MG63 (cell line): ENCODE measurements at places on chromosomes 1 and 21. TPM values are rescaled to one million over a fixed set of nuclear protein-coding genes. Genes with fewer than 3 reads are reported as not detected.
A peak's percentile ranks its signal among the peaks of the same experiment; 100 is the strongest.

The LPAR3 gene
- total RNA-seq: 0.07 and 7.3 TPM in 2 replicates

The OR2T29 gene
- total RNA-seq: not detected in 2 replicates

DNA sequence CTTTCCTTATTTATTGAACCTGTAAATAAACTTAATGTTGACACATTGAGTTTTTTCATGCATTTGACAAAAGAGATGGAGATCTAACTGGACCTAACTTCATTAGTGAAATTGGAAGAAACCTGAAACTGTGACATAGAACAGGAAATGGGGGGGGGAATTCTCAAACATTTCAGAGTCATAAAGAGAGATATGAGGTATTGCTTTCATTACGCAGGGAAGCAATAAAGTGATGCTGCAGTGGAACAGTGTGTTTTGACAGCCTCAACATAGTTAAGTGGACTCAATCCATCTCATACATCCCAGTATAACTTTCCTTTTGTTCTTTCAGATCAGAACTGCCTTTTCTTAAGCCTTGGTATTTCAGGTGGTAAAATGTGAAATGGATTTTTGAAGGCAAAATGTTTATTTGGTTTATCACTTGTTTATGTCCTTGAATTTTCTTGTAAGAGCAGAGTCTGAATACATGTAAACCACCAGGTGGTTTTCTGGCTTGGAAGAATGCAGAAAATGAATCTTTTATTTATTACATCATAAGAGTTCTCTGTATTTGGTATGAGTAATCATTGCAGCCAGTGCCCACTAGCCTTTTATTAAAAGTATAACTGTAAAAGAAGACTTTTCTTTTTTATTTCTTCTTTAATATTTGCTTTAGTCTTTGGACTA, 132.5 kb downstream of the ZNF326 start:
- no peak for DNase-seq

- no peak for DNase-seq
These were observed 68.6 kb downstream of the SPAG17 start for GRCh38 chr1:118116401-118116800.

DNA sequence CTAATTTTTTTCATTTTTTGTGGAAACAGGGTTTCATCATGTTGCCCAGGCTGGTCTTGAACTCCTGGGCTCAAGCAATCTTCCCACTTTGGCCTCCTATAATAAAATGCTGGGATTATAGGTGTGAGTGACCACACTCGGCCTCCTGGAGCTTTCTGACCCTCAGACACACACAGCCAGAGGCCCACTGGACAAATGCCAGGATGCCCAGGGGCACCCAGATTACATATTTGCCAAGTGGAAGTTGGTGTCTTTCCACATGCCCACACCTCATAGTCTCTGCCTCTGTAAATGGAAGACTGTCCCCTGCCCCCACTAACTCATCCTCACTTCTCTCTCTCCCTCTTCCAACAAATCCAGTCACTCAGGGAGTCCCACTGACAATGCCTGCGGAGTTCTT, 63.4 kb upstream of the LRP8 start:
- no peak for DNase-seq

GRCh38 chr1:90768826-90769225, 51.7 kb upstream of the BARHL2 start:
- DNase-seq: no peak

DNA sequence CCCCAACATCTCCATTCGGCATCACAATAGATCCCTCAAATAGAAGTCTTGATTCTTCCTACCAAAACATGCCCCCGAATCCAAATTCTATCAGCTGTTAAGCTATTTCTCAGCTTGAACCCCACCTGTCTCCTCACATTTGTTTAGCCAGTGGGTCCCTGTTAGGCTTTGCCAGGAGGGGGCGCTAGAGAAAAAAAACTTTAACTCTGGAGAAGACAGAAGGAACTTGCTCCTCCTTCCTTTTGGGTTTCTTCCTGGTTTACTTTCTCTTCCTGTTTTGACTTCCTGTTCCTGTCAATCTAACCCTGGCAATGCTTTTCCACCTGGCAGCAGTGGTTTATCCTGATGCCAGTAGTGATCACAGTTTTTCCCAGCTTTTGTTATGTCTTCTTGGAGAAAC, 95.6 kb upstream of the KCNK1 start:
- no peak for DNase-seq

DNA sequence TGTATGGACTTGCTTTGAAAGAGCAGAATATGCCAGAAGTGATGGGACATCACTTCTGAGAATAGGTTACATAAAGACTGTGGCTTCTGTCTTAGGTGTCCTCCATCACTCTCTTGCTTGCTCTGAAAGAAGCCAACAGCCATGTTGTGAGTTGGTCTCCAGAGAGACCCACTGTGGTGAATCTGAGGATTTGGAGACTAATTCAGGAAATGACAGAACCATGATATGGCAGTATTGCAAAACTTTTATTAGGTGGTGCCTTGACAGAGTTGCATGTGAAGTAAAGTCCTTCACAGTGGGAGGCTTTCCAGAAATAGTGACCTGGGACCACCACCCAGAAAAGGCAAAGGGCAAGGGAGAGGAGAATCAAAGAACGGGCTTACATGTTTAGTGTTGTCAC, 628.6 kb downstream of the KCNT2 start:
- DNase-seq: no peak

DNA sequence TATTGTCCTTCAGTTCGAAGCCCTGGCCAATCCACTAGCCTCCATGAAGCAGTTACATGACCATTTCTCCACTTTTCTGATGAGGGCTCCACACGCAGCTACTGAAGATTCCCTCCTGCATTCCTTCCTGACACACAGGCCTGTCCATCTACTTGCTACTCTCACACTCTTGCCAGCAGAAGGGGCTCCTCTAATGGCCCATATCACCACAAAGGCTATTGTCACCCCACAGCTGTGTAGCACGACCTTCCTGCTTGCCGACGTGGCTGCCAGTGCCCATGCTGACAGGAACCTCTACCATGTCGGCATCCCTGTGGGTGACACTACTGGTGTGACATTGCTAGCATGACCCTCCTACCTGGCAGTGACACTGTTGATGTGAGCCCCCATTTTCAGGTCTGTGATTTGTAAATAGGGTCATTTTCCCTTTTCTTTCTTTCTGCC, 1528.6 kb upstream of the TPTE start:
- peak; percentile 88 for DNase-seq

- no peak for DNase-seq
These were observed 184.5 kb downstream of the FASLG start for GRCh38 chr1:172843444-172843843.
